GM20000 (cell line): ENCODE measurements at places on chromosomes 2 and 18.
A peak's percentile ranks its signal among the peaks of the same experiment; 100 is the strongest.

GRCh38 chr18:47604021-47604420, 326.4 kb downstream of the SMAD2 start:
- no peak for DNase-seq

GRCh38 chr2:224532931-224533330, 52.2 kb downstream of the CUL3 start:
- DNase-seq = no peak

- no peak for DNase-seq
Observed at GRCh38 chr2:197852108-197852507, 47.7 kb downstream of the PLCL1 start.

- no peak for DNase-seq
Observed at GRCh38 chr18:37251679-37252078, 313.9 kb downstream of the CELF4 start.

DNA sequence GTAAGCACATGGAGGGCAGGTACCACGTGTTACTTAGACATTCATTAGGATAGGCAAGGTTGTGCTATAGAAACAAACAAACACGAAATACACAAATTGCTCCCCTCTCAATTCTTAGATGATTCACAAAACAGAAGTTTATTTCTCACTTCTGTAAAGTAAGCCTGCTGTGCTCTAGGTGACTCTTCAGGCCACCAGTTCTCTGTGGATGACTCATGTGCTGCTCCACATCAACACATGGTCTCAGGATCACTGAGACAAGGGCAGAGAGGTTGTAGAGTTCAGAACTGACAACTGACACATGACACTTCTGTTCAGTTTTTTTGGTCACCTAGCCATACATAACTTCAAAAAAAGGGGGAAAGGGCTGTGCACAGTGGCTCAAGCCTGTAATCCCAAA, 70.6 kb downstream of the DAW1 start:
- DNase-seq = peak; percentile 8

GRCh38 chr2:119630121-119630520, 48.9 kb upstream of the TMEM177 start:
- DNase-seq = no peak

DNA sequence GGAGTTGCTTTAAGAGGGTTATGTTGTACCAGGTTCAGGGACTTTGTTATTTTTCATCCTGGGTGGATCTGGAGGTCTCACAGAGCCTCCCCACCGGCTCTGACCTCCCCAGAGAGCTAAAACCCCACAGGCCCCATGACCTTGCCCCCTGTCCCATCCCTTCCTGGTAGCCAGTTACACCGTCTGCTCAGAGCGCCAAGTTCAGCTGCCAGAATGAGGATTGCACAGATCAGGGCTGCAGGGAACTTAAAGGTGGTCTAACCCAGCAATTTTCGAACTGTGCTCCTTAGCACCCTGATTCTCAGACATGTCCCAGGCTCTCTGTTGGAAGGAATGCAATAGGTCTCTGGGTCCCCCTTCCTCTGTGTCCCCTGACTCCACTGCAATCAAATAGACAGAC, 32.1 kb downstream of the ATOH8 start:
- DNase-seq = no peak

DNA sequence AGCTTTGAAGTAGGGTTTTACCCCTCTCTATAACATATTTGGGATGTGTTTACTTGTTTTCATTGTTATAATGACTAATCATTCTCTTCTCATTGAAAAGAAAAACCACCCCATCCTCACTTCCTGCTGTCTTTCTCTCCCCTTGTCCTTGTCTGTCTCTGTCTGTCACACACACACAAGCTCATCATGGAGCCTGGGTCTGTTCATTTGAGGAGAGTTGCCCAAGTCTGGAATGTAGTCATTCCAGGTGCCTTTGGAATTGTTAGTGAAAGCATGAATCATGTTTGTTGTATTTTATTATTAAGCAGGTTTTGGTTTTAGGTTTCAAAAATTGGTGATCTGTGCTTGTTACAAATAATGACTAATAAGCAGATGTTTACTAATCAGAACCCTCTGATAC, 133.5 kb upstream of the IL1R2 start:
- DNase-seq = no peak

DNA sequence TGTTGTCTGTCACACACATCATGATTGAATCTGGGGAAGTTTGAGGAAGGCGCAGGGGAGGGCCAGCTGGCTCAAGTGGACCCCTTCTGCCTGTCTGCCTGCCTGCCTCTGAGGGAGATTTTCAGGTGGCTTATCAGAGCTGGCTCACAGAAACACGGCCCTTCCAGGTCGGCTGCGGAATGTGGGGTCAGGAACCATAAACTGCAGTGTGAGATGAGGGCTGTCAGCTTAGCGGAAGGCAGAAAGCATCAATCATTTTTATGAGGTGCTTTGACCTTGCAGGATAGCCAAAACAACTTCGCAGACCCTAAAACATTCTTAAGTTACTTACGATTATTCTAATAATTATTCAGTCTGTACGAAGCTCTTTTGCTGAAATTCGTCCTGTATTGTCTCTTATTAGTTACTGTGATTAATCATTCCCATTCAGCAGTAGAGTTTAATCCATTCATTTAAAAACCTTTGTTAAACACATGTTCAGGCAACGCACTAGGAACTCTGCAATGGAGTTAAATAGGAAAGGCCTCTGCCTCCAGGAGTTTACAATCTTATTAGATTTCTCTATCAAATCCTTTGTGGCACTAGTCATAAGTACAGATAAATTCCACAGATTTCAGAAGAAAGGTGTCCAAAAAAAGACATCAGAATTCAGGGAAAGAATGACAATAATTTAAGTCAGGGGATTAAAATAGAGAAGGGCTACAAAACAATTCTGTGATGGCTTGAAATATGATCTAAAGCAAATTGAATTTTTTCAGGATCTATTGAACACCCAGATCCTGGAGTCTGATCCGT, 371.6 kb downstream of the HRH4 start:
- no peak for DNase-seq
